ENCODE measurements at places on chromosomes 4 and X.

- DNase-seq = no peak
Measured at GRCh38 chr4:151808542-151808941, 47.7 kb upstream of the GATB start.

DNA sequence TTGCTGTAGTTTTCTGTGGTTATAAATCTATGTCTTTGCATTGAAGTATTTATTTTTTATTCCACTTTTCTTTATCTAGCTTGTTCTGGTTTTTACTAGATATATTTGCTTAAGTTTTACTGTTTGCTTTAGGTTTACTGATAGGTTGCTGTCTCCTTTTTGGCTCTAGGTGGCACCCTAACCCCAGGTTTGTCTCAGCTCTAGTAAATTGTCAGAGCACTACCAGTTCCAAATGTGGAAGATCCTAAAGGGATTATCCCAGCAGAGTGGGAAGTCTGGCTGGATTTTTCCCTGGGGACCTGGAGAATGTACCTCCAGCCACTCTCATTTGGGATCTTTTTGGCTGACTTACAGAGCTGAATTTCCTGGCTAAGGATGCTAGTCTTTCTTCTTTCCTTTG lies 106.1 kb downstream of the PBDC1 start:
- peak; percentile 9 for DNase-seq

- no peak for DNase-seq
Measured at GRCh38 chr4:160523231-160523630, 1420.4 kb downstream of the RAPGEF2 start.

DNA sequence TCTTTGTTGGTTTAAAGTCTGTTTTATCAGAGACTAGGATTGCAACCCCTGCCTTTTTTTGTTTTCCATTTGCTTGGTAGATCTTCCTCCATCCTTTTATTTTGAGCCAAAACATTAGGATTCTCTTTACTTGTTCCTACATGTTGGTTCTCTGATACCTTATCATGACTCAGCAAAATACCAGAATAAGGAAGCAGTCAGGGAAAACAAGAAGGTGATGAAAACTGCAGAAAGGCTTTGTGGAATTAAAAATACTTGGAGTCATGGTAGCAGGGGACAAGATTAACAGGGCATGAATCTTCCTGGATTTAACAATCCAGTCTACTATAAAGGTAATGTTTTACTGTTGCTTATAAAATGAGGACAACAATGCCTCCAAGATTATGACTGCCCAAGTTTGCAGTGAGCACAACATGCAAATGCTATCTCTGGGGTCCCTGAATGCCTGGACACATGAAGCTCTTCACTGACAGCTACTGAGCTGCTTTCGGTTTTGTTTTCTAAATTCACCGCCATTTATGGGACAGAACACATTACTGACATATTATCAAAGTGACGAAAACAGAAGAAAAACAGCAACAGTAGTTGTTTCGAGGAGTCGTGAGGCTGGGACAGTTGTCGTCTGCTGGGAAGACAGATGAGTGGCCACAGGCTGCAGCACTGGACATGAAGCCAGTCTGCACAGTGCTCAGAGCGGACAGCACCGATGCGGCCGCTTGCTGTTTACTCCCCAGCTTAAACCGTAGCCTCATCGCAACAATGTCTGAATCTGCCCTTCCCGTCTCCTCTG lies 174.5 kb upstream of the DKK2 start:
- DNase-seq = no peak

DNA sequence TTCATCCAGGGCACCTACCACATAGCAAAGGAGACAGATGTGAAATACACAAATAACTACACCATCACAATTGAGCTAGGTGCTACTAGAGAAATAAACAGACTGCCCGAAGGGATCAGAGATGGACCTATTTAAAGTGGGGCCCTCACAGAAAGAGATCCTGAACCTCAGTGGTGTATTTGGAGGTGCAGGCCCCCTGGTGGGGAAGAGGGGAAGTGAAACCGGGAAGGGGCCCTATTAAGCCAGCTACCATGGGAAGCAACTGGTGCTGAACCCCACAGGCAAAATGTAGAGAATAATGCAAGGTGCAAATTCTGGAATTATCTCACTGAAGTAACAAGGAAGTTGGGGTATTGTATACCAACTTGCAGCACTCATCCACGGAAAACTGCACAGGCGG lies 78.6 kb upstream of the FAM9A start:
- no peak for DNase-seq

- no peak for DNase-seq
Measured at GRCh38 chrX:77628294-77629025, 157.6 kb downstream of the ATRX start.

- DNase-seq = no peak
Measured at GRCh38 chr4:6580353-6580752, 5.4 kb downstream of the MAN2B2 start.

DNA sequence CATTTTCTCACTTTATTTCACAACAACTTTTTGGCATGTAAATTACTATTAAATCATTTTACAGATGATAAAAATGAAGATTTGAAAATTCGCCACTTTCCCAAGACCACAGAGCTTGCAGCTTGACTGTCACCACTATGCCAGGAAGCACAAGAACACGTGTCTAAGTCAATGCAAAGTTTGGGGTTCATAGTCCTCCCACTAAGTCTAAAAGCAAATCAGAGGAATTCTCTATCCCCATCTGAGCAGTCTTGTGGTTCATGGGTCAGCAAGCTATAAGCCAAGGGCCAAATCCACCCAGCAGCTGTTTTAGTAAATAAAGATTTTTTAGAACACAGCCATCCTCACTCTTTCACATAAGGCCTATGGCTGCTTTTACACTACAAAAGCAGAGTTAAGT lies 833.3 kb upstream of the INTU start:
- no peak for DNase-seq

DNA sequence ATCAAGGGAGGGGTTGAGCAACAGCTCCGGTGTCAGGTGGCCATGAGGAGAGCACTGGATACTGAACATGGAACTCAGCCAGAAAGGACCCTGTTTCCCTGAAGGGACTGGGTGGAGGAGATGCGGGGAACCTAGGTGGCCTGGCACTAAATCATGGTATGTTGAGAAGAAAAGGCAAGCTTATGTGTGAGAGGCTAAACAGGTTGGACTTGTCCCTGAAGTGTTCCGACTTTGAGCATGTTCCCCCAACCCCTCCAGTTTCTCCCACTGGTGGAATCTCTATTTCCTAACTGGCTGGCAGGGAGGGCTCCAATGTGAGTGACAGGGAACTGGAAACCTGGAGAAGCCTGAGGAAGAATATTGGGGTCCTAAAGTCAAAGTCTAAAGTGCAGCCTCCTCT lies 69.5 kb downstream of the PLAC1 start:
- DNase-seq = no peak

- DNase-seq = no peak
Measured at GRCh38 chr4:4479366-4479765, 62.5 kb downstream of the STX18 start.

- no peak for DNase-seq
Measured at GRCh38 chr4:122533841-122534240, 77.3 kb upstream of the IL2 start.

- peak; percentile 67 for DNase-seq
Measured at GRCh38 chr4:83043801-83044407, 8.9 kb downstream of the COPS4 start.

- DNase-seq = no peak
Measured at GRCh38 chr4:10140866-10141759, 24.5 kb upstream of the WDR1 start.

DNA sequence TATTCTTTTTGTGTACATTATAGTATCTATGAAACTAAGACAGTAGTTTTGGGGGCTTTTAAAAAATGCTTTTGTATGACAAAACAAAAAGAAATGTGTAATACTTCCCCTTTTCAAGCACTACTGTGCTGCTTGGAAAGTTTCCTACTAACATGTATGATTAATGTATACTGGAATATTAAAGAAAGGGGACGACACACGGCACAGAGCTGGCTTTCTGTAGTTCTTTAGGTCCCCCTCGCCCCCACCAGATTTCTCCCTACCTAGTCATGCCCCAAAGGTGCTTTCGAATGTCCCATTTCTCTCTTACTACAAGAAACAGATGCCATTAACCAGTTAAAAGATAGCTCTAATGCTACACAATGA lies 1.6 kb upstream of the AP1S2 start:
- DNase-seq = no peak

DNA sequence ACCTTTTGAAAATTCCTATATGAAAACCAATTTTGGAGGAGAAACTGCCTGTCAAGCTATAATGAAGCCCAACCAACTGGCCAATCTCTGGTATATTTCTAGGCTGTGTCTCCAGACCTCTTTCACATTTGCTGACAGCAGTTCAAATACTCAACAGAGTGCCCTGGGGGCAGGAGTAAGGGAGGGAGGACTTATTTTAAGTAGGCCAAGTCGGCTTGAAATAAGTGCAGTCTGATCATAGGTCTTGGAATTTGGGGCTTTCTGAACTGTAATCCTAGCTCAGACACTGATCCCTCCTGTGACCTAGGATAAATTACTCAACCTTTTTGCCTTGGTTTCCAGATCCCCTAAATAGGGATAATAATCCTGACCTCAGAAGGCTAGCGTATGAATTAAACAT lies 59.4 kb upstream of the SLC7A11 start:
- no peak for DNase-seq

- peak; percentile 11 for DNase-seq
Measured at GRCh38 chrX:153554519-153555167, 37.2 kb downstream of the ATP2B3 start.

GRCh38 chr4:1500231-1500965 lies 94.2 kb upstream of the NKX1-1 start:
- no peak for DNase-seq

DNA sequence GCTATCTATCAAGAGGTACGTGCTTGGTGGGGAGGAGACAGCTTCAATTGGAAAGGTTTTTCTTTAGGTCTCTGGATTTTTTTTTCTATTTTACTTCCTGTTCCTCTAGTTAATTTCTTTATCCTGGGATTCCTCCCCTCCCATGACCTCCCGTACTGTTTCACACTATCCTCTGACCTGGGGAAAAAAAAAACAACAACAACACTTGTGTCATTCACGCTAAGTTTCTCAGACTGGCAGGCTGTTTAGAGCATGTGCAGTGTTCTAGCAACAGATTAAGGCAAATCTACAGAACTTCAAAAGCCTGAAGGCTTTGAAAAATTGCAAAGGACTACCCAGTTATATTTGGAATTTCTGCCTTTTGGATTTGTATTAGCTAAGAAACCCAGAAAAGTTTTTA lies 358.4 kb downstream of the ARHGAP24 start:
- DNase-seq = no peak
